ENCODE measurements at places on chromosomes 12 and 14.
A peak's percentile ranks its signal among the peaks of the same experiment; 100 is the strongest.

DNA sequence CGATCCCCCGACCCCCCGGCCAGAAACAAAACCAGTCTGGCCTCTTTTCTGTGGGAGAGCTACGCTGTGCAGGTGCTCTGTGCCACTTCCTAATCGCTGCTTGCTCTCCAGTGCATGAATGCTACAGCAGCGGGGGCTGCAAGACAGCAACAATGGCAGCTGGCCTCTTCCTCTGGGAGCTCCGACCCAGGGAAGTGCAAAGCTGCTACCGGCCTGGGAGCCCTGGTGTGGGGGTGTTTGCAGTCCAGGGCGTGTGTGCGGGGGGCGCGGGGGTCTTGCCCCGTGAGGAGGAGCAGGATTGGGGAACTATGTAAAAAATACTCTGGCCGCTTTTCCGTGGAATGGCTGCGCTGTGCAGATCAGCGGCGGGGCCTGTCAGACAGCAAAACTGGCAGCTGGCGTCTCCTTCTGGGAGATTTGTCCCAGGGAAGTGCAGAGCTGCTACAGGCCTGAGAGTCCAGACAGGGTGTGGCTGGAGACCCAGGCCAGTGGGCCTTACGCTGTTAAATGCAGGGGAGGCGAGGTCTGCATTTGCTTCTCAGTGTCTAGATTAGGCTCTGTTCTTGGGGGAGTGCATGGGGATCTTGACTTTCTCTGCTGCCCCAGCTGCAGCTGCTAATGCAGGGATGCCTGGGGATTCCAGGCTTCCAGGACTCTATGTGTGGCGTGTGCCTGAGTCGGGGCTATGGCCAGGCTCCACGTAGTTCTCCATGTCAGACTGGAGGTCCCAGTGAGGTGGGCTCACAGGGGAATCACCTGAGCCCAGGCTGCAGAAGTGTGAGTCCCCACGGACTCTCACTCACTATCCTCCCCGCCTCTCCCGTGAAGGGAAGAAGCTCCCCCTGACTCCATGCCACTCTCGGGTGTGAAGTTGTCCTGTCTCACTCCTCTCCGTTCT is 344.5 kb downstream of the AEBP2 start:
- DNase-seq: no peak

GRCh38 chr14:49923442-49923841 is 30.6 kb downstream of the ARF6 start:
- DNase-seq: no peak

DNA sequence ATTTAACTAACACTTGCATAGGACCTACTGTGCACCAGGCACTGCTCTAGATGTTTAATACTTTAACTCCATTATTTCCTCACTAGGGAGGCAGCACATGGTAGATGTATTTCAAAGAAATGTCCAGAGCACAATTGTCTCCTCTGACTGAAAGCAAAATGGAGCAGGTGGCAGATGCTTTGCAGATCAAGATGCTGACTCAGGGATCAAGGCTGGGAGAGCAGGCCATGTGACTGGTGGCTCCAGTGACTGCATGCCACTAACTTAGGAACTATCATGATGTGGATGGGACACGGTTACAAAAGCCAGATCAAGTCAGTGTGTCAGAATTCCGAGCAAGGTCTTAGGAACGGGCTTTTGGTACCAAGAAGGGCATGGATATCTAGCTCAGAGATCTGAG is 28.2 kb downstream of the SERPINA11 start:
- no peak for DNase-seq

- no peak for DNase-seq
Measured at GRCh38 chr12:120051535-120051934, 62.5 kb downstream of the BICDL1 start.

- DNase-seq: no peak
Measured at GRCh38 chr14:71551291-71551950, 380.8 kb upstream of the RGS6 start.

GRCh38 chr12:120488057-120488640 is 7.8 kb upstream of the DYNLL1 start:
- no peak for DNase-seq

DNA sequence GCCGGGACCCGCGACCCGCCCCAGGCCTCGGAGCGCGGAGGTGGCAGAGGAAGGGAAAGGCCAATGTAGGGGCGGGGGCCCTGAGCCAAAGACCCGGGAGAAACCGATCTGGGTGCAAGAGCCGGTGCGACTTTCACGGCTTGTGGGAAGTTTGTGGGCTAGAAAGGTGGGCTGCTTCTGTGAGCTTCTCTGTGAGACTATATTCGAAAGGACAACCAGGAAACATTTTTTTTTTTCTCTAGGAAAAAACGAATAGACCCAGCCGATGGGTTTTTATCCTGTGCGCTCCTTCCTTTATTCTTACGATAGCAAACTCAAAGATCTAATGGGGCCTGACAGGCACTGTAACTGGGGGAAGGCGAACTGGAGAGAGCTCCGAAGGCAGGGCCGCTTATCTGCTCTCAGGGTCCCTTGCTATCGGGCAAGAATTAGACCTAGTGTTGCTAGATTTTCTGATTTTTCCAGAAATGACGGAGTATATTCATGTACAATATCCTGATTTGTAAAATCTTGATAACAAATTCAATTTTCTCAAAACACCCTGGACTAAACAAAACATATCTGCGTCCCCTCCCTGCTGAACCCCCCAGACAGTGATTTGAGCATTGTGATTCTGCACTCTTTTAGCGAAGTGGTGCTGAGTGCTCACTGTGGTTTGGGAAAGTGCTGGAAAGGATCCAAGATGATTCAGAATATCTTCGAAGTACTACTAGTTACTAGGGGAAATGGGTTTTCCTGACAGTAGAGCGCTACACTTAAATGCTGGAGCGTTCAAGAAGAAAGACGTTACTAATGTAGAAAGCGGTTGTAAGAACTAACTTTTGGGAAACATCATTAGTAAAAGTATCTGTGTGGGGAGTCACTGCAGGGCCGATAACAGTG is 563 bp upstream of the STXBP6 start:
- peak; percentile 84 for DNase-seq

DNA sequence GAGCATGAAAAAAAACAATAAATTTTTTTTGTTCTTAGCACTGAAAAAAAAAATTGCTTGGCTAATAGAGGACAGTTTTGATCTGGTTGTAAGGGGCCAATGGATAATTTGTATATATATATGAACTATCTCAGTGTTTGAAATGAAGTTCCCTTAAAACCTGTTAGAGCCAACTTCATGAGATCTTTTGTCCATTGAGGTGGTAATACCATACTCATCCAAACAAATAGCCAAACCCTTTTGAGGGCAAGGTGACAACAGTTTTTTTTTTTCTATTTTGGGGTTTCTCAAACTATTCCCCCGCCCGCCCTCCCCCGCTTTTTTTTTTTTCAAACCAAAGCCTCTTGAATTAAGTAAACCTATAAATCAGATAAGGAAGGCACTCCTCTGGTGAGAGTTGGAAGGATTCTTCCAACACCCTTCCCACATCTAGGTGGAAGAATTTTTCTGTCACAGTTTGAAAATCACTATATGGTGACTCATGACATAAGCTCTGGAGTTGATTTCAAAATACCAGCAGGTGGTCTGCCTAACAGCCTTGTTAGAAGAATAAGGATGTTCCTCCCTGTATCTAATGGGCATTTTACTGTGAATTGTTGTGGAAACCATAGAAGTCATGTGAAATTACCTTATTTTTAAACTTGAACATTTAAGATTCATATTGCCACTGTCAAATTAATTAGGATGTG is 10.2 kb downstream of the ARHGAP5 start:
- DNase-seq: no peak

- DNase-seq: peak; percentile 21
Measured at GRCh38 chr12:29187756-29188155, 38.7 kb downstream of the FAR2 start.

GRCh38 chr12:87163122-87163521 is 866.1 kb downstream of the C12orf50 start:
- no peak for DNase-seq

- peak; percentile 83 for DNase-seq
Measured at GRCh38 chr12:29148911-29149690, at the start of gene FAR2. TSS of gene FAR2 (plus strand) at chr12:29149278. CDS start at chr12:29270450, 121,172 bp downstream.

- no peak for DNase-seq
Measured at GRCh38 chr12:77179515-77179914, 114.1 kb upstream of the E2F7 start.

DNA sequence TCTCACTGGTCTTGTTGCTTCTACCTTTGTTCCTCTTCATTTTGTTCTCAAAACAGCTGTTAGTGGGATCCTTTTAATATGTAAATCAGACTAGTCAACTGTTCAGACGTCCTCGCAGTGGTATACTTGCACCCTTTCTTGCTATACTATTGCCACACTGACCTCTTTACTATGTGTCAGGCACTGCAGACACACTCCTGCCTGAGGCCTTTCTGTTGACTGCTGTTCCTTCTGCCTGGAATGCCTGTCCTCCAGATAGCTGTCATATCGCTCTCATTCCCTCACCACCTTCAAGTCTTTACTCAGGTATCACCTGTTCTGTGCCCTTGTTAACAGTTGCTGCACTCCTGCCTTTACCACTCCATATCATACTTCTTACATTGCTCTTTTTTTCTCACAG is 90.0 kb upstream of the TMEM263 start:
- DNase-seq: no peak

DNA sequence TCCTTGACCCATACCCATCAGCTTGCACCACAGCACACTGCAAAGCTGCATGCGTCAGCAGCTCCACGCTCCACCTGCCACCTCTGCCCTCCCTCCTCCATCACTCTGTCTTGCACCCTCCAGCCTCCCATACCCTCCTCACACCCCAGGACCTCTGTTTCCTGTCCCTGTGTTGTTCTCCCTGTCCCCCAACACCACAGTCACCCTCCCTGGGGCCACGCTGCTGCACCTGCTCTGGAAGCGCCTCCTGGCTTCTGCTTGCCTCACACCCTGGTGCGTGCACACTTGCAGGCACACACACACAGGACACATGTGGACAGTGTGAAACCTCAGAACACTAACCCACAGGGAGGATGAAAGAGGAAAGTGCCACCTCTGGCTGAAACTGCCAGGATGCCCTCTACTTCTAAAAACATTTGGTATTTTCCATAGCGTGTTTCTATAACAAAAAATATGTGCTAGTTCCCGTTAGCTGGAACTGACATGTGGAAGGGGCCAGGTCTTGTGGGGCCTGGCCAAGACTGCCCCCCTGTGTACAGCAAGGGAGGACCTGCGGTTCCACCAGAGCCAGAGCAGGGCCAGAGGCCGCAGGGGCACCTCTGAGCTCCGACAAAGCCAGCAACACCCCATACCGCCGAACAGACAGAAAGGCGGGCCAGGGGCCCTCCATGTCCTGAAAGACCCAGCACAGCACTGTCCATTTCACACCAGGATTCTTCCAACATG is 10.0 kb downstream of the BRF1 start:
- DNase-seq: peak; percentile 34

- DNase-seq: no peak
Measured at GRCh38 chr14:63996625-63997220, 143.9 kb downstream of the SYNE2 start.

GRCh38 chr12:110058875-110059615 is 10.7 kb upstream of the C12orf76 start:
- DNase-seq: no peak

DNA sequence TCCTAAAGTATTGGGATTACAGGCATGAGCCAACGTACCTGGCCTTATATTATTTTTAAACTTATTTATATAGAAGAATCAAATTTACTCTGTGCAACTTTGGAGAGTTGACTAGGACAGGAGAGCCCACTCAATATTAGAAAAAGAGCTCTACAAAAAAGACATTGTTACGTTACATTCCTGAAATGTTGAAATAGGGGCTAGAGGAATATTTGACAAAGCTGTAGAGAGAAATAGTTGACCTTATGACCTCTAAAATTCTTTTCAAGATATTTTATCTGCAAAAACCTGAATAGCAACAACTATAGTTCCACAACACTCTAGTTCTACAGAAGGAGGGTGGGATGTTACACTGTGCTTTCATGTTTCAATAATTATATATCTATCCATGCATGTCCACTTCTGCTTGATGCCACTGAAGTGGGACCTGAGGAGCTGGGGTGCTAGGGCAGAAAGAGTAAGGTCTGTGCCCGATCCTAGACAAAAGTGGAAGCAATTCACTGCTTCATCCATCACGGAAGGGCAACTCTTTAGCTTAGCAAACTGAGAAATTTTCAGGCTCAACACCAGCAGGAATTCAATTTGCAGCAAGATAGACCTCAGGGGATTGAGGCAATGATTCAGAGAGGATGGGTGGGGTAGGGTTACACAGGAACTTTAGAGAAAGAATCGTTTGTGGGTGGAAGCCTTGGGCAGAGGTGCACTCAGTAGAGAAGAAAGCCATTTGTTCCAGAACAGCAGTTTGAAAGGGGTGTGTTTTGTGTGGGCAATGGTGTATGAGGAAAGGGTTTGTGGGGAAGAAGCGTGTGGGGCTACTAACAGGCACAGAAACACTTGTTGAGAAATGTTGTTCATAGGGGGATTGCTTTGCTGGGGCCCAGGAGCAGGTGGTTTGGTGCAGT is 16.0 kb upstream of the RNASE10 start:
- DNase-seq: no peak

GRCh38 chr12:131123817-131124216 is 170.1 kb downstream of the ADGRD1 start:
- DNase-seq: no peak

DNA sequence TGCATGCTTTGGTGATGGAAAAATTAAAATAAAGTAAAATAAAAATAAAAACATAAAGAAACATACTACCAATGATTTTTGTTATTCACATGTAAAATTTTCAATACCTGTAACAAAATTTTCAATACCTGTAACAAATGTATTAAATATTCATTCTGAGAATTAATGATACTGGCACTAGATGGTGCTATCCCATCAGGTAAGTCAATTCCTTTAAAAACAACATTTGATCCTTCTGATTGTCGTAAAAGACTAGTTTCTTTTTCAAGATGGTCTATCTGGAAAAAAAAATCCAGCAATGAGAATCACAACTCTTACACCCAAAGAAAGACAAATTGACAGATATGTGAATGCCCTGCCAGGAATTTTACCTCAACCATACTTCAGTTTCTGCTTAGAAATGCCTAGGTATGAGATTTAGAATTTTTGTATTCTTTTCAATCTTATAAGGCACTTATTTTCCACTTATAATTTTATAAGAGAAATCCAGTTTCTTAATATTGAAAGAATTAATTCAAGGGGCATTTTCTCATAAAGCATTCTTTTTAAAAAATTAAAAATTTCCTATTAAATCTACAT is 30.7 kb downstream of the CEP290 start:
- peak; percentile 29 for DNase-seq

GRCh38 chr12:42643881-42644579 is 54.5 kb upstream of the PRICKLE1 start:
- DNase-seq: no peak

GRCh38 chr14:85142982-85143381 is 387.0 kb upstream of the FLRT2 start:
- DNase-seq: no peak
